Myocyte (in vitro differentiated cells): ENCODE measurements at places on chromosomes 4 and X. TPM values are rescaled to one million over a fixed set of nuclear protein-coding genes. Genes with fewer than 3 reads are reported as not detected.

- DNase-seq: no peak
Observed at GRCh38 chr4:41458689-41459088, 79.3 kb upstream of the LIMCH1 start.

DNA sequence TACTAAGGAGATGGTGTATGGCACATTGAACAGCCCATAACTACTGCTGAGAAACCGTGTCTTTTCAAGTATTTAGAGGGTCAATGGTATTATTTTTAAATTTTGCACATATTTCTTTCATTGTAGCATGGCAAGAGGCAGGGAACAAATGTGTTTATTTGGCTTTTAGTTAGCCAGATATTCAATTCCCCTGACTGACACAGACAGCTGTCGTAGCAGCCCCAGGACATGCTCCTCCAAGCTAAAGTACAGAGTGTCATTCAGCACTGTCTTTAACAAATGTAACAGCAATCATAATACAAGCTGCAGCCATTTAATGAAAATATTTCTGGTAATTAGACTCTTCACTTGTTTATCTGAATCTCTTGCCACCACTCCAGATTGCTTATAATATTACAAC is 687.1 kb downstream of the KLHL13 start:
- DNase-seq: no peak

- DNase-seq: no peak
Observed at GRCh38 chr4:766559-767283, 59.2 kb downstream of the CPLX1 start.

GRCh38 chr4:190020790-190021717 is 6.0 kb downstream of the FRG2 start:
- DNase-seq: no peak

- no peak for DNase-seq
Observed at GRCh38 chrX:7242613-7243012, 94.7 kb upstream of the PUDP start.

- DNase-seq: no peak
Observed at GRCh38 chr4:159366966-159367780, 264.3 kb downstream of the RAPGEF2 start.

DNA sequence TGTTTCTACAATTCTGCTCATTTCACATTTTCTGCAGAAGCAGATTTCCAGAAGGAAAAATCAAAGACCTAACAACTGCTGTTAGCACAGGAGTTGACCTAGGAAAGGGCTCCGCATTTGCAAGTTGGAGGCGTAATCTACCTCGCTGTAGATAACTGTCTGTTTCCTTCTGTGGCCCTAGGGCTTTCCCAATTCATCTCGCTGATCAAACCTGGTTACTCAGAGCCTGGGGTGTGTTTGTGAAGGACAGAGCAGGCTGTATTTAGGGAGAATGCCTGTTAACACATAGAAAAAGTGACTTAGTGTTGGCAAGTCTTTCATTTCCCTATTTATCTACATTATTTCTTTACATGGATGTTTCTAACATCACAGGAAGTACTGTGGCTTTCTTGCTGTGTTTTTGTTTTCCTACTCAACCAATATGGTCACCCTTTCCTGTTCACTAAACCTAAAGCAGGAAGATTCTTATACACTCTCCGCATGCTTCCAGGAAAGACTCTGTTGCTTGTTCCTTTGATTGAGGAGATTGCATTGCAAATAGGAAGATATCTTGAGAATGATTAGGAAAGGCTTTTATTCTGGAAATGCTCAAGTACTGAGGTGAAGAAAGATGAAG is 40.5 kb downstream of the AGA start:
- DNase-seq: no peak

DNA sequence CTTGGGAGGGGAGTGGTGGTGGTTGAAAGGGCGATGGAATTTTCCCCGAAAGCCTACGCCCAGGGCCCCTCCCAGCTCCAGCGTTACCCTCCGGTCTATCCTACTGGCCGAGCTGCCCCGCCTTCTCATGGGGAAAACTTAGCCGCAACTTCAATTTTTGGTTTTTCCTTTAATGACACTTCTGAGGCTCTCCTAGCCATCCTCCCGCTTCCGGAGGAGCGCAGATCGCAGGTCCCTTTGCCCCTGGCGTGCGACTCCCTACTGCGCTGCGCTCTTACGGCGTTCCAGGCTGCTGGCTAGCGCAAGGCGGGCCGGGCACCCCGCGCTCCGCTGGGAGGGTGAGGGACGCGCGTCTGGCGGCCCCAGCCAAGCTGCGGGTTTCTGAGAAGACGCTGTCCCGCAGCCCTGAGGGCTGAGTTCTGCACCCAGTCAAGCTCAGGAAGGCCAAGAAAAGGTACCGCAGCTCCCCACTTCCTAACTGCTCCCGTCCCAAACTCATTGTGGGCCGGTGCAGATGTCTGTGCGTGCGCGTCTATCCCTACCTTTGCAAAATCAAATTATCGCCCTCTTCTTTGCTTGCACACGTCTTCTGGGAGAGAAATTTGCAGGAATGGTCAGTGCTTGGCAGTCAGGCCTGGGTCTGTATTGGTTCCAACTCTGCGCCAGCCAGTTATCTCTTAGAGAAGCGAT is 533 bp downstream of the IL15 start:
- DNase-seq: peak; percentile 67

GRCh38 chrX:44020693-44021092 is 47.5 kb upstream of the NDP start:
- no peak for DNase-seq

DNA sequence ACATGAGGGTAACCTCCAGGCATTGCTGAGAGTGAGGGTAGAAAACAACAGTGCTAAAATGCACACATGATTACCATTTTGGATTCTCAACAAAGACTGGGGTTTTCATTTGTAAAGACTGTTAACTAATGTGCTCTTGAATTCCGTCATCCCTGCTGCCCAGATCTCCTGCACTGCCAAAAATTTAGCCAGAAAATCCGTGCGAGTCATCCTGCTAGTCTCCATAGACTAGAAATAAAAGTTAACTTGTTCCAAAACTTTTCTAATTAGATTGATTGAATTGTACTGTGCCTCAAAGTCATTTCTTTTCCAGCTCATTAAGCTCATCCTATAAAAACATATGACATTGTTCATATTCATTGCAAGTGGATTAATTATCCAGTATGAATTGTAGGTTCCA is 99.8 kb downstream of the ARSF start:
- no peak for DNase-seq

DNA sequence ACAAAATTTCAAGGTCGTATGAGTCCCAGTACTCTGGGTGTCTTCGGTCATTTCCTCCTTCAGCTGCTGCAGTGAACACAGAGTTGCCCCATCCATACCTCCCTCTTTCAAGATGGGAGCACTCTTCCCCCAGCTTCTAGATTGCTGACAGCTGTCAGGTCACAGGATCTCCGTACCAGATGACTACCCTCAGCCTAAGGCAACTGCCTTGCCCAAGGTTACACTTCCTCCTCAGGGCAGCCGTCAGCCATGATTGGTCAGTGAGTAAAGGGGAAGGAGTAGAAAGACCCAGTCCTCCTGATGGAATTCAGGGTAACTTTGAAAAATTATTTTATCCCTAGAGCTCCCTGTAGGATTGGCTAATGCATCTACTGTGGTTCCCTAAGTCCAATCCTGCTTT is 81.6 kb downstream of the NAF1 start:
- DNase-seq: no peak

DNA sequence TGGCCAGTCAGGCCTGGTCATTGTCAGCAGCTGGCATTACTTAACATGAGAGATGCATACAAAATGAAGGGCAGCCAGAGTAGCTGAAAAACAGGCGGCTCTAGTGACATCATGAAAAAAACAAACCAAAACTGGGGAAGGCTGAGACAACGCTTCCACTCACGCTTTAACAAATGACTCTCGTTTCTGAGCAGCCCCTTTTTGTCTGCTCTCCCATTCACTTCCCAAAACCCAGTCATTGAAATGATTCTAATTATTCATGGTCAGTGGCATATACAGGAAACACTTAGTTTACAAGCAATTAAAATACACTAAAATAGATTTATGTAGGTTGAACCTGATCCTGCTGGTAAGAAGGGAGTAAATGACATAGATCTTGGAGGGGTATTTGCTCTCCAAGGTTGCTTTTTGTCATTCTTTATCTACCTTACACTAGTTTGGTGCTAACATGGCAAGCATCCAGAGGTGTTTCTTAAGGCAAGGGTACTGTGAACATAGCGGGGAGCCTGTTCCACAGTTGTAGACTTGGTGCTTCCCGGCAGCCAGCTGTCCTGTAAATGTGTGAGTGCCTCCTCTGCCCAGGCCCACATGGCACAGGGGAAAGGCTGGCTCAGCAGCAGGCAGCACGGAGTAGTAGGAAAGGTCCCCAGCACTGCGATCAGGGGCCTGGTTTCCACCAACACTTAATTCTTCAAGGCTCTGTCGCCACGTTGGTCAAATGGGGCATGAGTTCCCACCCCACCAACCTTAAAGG is 61.2 kb upstream of the CITED1 start:
- no peak for DNase-seq

DNA sequence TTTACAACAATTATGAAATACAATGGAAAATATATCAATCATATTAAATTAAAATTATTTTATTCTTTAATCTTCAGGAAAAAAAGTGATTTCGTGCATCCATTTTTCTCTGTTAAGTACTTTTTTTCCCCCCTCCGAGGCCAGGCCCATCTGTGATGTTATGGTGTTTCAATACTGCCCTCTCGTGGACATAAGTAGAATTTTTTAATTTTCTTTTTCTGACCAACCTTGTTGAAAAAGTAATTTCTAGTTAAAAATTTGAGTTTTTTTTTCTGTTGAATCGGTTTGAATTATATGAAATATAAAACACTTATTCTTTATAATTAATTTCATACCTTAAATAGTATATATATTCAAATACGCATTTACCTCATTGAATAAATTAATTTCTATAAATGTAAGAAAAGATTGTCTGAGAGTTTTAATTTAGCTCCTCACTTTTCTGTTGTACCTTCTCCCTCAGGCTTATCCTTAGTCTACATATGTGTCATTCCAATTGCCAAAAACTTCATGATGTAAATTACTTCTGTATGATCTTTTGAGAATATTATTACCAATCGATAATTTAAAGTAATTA is 175.8 kb upstream of the TECRL start:
- peak; percentile 21 for DNase-seq

- no peak for DNase-seq
Observed at GRCh38 chr4:17517664-17518063, 2.7 kb downstream of the CLRN2 start.

DNA sequence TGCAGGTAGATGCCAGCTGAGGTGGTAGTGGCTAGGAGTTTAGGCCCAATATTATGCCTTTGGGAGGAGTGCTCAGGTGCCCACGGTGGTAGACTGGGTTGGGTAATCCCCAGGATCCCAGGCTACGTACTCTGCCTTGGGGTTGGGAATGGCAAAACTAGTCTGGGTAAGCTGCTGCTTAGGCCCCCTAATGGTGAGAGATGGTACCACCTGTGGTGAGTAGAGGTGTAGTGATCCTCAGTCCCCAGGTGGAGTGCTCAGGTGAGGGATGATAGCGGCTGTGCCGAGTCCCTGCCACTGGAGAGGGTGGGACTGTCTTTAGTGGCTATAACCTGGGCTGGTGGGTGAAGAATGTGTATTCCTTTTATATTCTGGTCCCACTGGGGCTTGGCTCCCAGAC is 75.2 kb downstream of the IL1RAPL2 start:
- no peak for DNase-seq

DNA sequence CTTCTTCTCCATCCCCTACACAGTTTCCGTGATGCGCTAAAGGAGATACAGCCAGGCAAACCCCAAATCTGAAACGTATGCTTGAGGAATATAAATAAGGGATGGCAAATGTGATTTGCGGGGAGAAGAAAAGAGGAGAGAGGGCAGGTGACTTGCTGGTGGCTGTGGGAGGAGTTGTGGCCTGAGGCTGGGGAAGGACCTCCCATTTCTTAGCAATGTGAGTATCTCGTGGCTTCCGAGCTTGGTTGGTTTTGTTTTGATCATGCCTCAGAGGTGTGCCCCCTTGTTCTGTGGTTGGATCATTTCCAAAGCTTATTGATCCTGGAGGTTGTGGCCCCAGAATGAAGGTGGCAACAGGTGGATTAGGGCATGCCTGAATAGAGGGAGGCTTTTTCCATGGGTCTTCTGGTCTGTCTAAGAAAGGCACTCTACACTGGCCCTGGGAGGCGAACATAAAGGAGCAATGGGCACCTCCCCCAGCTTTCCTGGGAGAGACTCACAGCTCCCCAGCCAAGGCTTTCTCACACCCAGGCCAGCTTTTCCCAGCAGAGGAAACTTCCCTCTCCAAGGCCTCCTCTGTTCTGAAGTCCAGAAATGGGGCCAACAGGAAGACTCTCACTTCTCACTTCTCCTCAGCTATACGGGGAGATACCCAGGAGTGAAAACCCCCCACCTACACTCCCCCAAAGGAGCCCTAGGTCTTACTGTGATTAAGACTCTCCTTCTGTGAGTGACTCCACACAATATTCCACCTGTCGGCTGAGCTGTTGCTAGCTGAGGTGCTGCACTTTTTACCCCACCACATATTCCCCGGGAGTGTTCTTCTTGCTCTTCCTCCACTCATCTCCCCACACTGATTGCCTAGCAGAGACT is 40.0 kb downstream of the C4orf51 start:
- peak; percentile 46 for DNase-seq

GRCh38 chrX:23228454-23228853 is 106.2 kb upstream of the PTCHD1 start:
- no peak for DNase-seq

DNA sequence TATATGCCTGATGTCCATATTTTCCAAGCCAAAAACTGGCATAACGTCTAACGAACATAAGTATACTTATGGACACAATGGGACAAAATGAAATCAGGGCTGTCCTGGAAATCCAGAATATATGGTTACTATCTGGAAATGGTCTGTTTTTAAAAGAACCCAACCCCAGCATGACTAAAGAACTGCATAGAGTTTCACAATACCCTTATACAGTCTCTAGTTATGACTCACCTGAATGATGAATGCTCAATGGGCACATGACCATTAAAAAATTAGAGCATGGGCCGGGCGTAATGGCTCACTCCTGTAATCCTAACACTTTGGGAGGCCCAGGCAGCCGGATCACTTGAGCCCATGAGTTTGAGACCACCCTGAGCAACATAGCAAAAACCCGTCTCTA is 31.8 kb downstream of the AMMECR1 start:
- peak; percentile 26 for DNase-seq

DNA sequence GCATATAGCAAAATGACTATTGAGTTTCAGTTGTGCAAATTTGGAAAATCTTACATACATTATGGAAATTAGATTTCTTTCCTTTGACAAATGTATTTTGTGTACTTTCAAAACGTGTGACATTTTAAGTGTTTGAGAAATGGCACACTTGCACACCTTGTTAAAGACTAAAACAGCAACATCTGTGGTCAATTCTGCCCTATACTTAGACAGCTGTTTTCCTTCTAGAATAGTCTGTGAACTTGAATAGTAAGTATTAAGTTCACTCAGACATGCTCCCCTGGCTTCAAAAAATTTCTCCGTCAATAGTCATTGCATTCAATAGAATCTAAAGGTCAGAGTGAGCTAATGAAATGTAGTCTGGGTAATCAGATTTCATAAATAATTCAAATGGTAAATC is 21.7 kb upstream of the TBC1D9 start:
- no peak for DNase-seq

Gene HEPH
- 31.3 and 38.0 TPM in 2 replicates for total RNA-seq

Gene ARSJ
- total RNA-seq: 12.5 and 12.8 TPM in 2 replicates

Gene TCP11X2
- total RNA-seq: not detected in 2 replicates

Gene UGDH
- 48.0 and 58.2 TPM in 2 replicates for total RNA-seq

Gene PITX2
- 66.1 and 140 TPM in 2 replicates for total RNA-seq

Gene CENPC
- total RNA-seq: 11.1 and 12.2 TPM in 2 replicates

Gene LGI2
- not detected in 2 replicates for total RNA-seq

Gene ARHGAP4
- 12.8 and 18.2 TPM in 2 replicates for total RNA-seq

Gene MAGEA1
- total RNA-seq: not detected in 2 replicates

Gene DCLK2
- total RNA-seq: 15.4 and 21.5 TPM in 2 replicates

Gene CXorf49
- total RNA-seq: not detected in 2 replicates

Gene TECRL
- not detected in 2 replicates for total RNA-seq

Gene HSFX4
- total RNA-seq: not detected in 2 replicates

Gene MAGEA8
- not detected in 2 replicates for total RNA-seq

Gene ALB
- total RNA-seq: not detected in 2 replicates

Gene PPEF2
- not detected in 2 replicates for total RNA-seq

Gene ESX1
- total RNA-seq: not detected in 2 replicates
